ENCODE measurements at places on chromosomes 6 and 20.

DNA sequence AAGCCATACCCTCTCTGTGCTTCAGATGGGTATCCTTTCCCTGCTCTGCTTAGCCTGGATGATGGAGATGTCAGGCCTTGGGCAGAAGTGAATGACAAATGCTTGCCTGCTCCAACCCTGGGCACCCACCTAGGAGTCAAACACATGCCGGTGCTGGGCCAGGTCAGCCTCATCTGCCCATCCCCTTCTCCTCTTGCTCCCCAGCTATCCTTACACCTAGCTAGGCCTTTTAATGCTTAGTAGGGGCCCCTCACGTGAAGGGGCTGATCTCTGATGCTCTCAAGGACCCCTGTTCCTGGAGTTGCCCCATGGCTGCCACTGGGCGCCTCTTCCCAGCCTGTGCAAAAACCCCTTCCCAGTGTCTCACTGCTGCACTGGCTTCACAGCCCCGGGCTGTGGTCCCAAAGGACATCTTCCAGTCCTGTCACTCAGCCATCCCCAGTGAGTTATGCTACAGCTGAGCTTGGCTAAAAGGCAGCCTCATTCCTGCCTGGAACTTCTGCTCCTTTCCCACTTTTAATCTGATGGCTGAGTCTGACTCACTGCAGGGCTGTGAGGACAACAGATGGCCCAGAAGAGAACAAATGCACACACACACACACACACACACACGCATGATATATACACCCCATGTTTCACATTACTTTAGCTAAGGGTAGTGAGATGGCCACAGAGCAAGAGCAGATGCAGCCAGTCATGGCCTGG, 12.8 kb upstream of the SDCBP2 start:
- DNase-seq = peak; percentile 36
- peak overlapping the region; percentile 68 for H3K27ac ChIP-seq
- no peaks in the 10 kb centered on the region for H3K27me3 ChIP-seq
- peaks cover 29% of the 10 kb centered on the region for H3K4me1 ChIP-seq

DNA sequence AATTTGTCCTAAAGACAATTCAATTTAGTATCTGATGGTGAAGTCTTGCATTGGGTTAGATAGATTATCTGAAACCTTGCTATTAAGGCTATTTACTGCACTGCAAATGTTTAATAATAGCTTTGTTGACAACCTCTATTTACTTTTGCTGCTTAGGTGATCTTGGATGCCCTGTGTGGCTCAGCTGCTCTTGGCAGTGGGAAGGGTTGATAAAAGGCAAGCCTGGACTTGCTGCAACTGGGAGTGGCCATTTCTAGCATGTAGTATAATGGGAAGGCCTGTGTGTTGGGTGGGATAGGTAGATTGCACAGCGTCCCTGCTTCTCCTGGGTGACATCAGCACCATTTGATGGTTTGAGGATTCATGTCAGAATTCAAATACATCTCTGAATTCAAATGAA, 49.1 kb downstream of the ARMC2 start:
- H3K36me3 ChIP-seq = no peaks in the 10 kb centered on the region
- H3K27ac ChIP-seq = no peak overlapping the region

DNA sequence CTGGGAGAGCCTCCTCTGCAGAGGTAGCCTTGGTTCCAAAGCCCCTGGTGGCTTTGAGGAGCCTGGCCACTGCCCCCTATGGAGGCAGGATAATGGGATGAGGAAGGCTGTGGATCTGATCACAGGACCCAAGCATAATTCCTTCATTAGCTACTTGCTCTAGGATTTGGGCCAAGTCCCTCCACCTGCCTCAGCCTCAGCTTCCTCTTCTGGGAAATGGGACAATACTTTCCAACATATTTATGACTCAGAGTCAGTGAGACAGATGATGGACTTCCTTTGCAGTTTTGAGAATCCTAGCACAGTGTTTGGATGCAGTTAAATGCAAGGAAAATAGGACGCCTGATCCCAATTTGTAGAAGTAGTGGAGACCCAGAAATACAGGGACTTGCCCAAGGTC, 63.8 kb upstream of the MYL9 start:
- H3K27me3 ChIP-seq = no peaks in the 10 kb centered on the region
- DNase-seq = no peak
- no peak overlapping the region for H3K27ac ChIP-seq
- H3K4me3 ChIP-seq = no peak overlapping the region

DNA sequence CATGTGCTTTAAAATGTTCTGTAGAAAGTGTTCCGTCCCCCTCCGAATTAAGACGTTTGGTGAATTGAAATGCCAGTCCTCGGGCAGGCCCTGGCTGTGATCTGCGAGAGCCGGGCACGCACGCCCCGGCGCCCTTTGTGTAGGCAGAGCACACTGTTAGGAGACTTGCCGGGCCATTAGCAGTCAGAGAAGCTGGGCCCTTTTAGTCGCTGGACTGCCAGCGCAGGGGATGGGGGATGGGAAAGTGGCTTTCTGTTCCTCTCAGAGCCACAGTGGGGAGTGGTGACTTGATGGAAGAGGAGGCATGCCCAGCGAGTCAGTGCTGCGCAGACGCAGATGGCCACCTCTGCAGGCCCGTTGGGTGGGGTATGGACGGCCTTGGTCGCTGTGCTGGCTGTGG, 2.2 kb downstream of the PPP1R3G start:
- peaks cover 59% of the 10 kb centered on the region for H3K27me3 ChIP-seq
- no peak overlapping the region for H3K4me3 ChIP-seq
- peaks cover 31% of the 10 kb centered on the region for H3K4me1 ChIP-seq
- DNase-seq = no peak
- H3K36me3 ChIP-seq = no peaks in the 10 kb centered on the region
- no peak overlapping the region for H3K27ac ChIP-seq

GRCh38 chr6:111774346-111774703, 98.9 kb downstream of the FYN start:
- H3K4me1 ChIP-seq = peaks cover 5% of the 10 kb centered on the region
- H3K27me3 ChIP-seq = no peaks in the 10 kb centered on the region

DNA sequence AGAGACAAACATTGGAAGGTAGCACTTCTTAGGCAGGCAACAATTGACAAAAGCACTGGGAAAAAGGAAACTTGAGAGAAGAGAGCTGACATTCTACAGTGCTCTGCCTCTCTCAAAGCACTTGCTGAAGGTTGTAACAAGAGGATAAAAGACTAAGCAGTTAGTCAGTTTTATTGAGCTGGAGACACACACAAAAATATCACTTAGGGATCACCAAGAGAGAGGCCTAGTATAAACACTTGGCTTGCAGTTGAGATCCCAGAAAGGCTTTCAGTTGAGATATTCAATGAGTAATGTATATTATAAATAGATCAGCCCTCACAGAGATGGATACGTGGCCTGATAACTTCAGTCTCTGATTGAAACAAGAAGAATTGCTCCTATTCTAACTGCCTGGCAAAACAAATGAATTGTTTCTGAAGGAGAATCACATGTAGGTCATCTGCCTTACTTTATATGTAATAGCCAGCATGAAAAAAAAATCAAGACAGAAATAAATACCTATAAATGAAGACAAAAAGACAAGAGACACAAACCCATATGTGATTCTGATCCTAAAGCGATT, 747.2 kb upstream of the MAN1A1 start:
- no peaks in the 10 kb centered on the region for H3K4me1 ChIP-seq
- H3K36me3 ChIP-seq = no peaks in the 10 kb centered on the region
- DNase-seq = no peak

GRCh38 chr6:84332139-84333034, 104.9 kb upstream of the CEP162 start:
- no peaks in the 10 kb centered on the region for H3K4me1 ChIP-seq
- H3K36me3 ChIP-seq = no peaks in the 10 kb centered on the region
- no peak for DNase-seq
- no peaks in the 10 kb centered on the region for H3K27me3 ChIP-seq

DNA sequence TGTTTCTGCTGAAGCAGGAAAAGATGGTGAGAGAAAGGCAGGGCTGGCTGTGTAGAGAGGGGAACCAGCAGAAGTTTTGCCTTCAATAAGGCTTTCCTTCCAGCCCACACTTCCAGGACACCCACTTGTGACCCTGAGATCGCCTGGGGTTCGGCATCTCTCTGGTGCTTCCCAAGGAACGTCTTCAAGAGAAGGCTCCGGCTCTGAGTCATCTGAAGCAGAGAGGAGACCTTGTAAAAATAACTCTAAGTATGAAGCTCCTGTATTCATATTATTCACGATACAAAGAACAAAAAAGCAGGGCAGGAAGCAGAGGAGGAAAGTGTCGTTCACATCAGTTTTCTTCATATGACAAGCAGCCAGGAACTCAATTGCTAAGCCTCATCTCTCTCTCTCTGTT, 95.4 kb upstream of the MRPS10 start:
- no peaks in the 10 kb centered on the region for H3K27me3 ChIP-seq
- peaks cover 3% of the 10 kb centered on the region for H3K36me3 ChIP-seq
- DNase-seq = peak; percentile 55
- H3K27ac ChIP-seq = peak overlapping the region; percentile 99

DNA sequence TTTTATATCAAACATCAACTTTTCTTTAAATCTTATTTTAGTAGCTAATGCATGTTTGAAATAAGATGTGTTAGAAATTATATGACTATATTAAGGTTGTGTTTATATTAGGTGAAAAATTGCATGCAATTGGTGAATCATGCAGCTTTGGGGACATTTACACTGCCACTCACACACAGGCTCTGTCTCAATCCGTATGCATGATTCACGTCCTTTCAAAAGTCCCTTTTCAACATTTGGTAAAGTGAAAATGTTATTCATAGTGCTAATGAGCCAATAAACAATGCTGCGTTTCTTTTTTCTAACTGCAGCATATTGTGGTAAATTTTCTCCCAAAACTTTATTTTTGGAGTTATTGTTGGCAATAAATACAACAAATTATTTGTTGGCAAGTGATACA, 198.0 kb downstream of the FUT9 start:
- H3K36me3 ChIP-seq = no peaks in the 10 kb centered on the region
- H3K27ac ChIP-seq = no peak overlapping the region
- no peaks in the 10 kb centered on the region for H3K27me3 ChIP-seq
- no peaks in the 10 kb centered on the region for H3K4me1 ChIP-seq
- no peak overlapping the region for H3K4me3 ChIP-seq
- no peak for DNase-seq

- peaks cover 21% of the 10 kb centered on the region for H3K4me1 ChIP-seq
- no peak overlapping the region for H3K27ac ChIP-seq
- no peaks in the 10 kb centered on the region for H3K36me3 ChIP-seq
- no peak for DNase-seq
- H3K4me3 ChIP-seq = no peak overlapping the region
- H3K27me3 ChIP-seq = no peaks in the 10 kb centered on the region
These were observed 152.8 kb downstream of the NFATC2 start for GRCh38 chr20:51389543-51390264.
